ENCODE measurements at places on chromosomes 4 and X.

GRCh38 chr4:6471307-6472007 lies 957 bp downstream of the PPP2R2C start:
- no peak for DNase-seq

GRCh38 chrX:69021141-69021960 lies 143.9 kb downstream of the PJA1 start:
- no peak for DNase-seq

- DNase-seq = no peak
Measured at GRCh38 chrX:87805829-87806490, 288.4 kb downstream of the KLHL4 start.

DNA sequence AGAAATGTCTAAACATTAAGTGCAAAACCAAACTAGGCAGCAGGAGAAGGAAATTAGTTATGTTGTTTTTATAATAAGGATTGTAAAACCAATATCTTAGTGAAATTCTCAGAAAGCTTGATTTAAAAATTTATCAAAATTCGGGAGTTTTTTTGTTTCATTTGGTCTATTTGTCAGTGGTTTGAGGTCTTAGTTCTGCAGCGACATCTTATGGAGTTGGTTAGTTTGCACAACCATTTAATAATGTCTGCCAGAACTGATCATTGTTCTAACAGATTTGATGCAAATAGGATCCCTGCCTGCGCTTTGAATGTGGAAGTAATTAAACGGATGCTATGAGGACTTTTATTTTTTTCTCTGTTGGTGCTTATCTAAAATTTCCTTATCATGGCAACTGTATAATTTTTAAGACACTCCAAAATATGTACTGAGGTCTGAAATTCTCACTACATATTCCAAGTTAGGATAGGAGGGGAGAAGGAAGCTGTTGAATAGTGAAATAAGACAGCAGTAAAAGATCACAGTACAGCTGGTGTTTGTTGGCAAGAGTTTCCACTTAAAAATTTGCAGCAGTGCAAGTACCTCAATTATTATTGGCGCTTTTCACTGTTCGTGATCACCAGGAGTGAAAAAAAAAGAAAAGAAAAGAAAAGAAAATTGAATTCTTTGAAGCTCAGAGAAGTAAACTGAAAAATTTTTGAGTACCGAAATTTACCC lies 2521.4 kb downstream of the ARAP2 start:
- no peak for DNase-seq

- no peak for DNase-seq
Measured at GRCh38 chr4:35052546-35052945, 1191.8 kb downstream of the ARAP2 start.

GRCh38 chr4:94508806-94509205 lies 57.1 kb downstream of the PDLIM5 start:
- no peak for DNase-seq

DNA sequence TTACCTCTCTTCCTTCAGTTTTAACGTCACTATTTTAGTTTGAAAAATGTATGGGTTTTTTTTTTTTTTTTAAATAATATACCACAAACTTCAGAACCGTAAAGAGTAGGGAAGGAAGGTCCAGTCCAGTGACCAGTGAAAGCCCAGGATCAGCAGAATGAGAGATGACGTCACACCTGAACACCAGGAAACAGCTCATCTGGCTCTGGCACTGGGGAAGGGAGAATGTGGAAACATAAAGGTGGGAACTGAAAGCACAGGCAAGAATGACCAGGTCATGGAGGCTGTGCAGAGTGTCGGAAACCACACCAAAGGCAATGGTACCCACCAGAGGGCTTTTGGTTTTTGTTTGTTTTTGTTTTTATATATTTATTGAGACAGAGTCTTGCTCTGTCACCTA lies 141.2 kb downstream of the DHX15 start:
- no peak for DNase-seq

- no peak for DNase-seq
Measured at GRCh38 chr4:123397144-123398065, 810 bp downstream of the SPRY1 start.

DNA sequence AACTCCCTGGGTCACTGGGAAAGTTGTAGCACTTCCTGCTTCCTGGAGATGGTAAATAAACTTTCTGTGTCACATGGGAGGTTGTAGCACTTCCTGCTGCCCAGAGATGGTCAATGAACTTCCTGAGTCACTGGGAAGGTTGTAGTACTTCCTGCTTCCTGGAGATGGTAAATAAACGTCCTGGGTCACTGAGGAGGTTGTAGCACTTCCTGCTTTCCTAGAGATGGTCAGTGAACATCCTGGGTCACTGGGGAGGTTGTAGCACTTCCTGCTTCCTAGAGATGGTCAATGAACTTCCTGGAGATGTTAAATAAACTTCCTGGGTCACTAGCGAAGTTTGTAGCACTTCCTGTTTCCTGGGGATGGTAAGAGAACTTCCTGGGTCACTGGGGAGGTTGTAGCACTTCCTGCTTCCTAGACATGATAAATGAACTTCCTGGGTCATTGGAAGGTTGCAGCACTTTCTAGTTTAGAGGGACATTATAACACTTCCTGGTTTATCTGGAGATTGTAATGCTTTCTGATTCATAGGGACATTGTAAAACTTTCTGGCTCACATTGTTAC lies 62.3 kb upstream of the CD99 start:
- DNase-seq = no peak

DNA sequence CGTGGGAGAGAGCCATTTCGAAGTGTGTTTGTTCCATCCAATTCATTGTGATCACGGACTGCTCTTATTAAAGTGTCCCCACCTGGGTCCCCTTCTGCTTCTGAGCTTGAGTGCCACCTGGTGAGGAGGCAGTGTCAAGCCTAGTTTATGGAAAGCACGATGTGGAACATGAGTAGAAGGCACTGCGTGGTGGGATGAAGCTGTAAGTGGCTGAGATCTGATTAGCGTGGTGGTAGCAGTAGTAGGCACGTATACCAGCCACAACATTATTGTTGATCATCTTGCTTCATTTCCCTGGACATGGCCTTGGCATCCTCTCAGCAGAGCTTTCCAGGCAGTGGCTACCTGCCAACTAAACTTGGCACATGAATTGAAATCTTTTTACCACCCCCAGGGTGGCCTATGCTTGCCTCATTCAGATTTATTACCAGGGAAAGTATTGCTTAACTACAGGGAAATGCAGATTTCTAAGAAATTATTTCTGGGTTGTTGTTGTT lies 46.4 kb downstream of the GPAT3 start:
- DNase-seq = no peak

DNA sequence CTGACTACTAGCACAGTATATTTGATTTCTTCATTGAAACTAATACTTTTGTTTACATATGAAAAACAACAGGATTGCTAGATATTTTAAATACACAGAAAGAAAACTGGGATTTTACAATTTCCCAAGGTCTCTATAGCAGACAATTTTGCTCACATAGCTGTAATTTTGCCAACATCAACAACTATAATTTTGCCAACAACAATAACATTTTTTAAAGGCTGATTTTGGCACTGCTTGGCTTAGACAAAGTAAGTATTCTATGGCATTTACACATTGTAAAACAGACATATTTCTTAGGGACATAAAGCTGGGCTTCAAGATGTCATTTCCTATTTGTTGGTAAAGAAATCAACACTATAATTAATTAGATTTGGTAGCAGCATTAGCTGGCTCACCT lies 922.1 kb downstream of the RAB28 start:
- no peak for DNase-seq

DNA sequence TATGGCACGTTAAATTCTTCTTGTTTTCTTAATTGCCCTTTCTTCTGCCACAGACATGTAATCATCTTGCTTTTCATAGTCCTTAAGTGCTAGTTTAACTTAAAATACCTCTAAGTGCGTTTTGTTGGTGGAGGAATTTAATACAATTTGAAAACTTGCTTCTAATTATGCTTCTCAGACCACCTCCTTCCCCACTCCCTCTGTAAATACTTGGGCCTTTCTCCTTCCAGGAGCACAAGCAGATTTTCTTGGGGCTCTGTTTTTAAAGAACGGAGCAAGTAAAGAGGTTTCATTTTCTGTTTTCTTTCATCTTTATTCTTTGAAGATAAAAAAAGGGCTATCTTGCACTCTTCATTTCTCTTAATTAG lies 559 bp upstream of the PCDH18 start:
- no peak for DNase-seq

DNA sequence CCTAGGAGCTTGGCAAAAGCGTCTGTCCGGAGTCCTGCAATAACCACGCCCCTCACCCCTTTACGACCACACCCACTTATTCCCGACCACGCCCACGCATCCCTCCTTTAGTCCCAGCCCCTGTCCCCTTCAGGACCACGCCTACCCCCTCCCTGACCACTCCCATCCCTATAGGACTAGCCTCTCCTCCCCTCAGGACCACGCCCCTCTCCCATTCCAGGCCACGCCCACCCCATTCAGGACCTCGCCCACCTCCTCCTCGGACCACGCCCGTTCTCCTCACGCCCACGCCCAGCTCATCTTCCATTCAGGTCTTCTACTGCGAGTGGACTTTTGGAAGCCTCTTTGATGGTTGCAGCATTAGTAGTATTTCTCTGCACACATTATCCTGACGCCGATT lies 131.2 kb upstream of the STX18 start:
- no peak for DNase-seq

DNA sequence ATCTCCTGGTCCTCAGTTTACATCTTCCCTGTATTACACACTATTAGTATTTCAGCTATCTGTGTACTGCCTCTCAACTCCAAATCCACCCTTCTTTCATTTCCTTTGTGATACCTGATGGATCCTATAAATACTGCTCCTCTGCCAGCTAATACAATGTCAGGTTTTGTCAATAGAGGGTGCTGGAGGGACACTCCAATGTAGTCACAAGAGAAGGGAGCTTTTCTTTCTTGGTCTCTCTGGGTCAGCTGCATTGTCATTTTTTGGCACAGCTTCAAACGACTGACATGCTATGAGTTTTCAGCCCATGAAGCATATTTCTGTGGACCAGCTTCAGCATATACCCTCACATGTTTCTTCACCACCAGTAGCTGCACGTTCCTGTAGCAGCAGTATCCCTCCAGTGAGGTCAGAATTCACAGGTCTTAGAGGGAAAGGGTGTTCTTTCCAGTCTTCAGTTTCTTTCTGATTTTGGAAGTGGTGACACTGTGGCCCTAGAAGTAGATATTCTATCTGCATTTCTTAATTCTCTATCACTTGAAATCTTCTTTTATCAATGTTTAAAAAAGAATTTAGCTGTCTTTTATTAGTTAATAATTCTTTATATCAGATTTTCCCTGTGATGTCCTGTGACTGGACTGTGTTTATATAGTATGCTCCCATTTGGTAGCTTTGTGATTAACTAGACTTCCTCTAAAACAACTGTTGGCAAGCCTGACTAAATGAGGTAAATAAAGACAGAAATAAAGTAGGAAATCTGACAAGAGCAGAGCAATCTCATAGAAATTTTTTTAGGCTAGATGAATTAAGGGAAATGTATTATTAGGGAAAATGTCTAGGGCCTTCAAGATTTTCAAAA lies 60.6 kb downstream of the GABRA2 start:
- DNase-seq = no peak

DNA sequence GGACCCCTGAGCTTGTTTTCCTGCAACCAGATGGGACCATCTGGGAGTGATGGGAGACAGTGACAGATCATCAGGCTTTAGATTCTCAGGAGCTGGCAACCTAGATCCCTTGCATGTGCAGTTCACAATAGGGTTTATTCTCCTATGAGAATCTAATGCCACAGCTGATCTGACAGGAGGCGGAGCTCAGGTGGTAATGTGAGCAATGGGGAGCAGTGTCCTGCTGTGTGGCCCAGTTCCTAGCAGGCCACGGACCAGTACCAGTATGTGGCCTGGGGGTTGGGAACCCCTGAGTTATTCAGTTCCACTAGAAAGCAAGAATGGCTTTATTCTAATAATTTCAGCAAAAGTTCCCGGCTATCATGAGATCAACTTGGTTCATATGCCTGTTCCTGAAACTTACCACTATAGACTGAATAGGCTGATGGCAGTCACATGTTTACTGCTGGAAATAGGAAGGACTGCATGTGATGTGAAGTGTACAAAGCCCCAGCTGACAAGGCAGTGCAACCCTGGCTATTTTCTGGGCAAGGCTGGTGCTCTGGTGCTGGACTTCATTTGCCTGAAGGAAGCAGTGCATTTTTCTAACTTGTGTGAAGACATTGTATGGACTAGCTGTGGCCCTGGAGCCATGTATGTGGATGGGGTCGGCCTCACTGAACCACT lies 107.2 kb downstream of the SPRY1 start:
- DNase-seq = no peak

DNA sequence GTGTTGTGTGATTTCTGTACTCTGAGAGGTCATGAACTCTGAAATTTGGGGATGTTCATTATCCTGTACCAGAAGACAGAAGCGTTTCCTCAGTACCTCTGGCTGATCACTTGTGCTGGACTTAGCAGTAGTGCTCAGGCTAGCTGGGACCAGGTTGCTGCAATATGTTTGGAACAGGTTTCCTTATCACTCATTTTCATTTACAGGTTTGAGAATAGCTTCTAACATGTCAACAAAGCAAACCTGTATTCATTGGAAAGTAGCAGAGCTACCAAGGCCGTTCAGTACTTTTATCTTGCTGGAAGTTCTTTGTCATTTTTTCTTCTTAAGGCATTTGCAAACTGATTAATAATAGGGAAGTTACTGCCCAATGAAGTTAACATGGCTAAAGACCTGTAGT lies 242.9 kb upstream of the ANKRD50 start:
- no peak for DNase-seq

- DNase-seq = no peak
Measured at GRCh38 chr4:88823058-88823919, 125.7 kb upstream of the NAP1L5 start.

DNA sequence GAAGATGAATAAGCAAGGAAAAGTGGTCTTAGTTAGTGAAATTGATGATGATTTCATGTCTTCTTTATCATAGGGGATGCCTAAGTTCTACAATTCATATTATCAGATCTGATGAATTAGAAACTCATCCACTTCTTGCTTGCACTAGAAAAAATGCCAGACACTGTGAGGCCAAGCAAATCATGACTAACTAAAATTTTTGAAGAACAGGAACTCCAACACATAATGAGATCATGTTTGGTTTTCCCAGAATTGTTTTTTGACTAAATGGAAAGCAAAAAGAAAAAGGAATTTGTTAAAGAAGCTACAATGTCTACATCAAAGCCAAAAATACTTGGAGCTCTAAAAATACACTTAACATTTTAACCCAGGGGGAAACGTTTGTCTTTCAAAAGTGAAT lies 120.4 kb downstream of the ARSF start:
- no peak for DNase-seq

DNA sequence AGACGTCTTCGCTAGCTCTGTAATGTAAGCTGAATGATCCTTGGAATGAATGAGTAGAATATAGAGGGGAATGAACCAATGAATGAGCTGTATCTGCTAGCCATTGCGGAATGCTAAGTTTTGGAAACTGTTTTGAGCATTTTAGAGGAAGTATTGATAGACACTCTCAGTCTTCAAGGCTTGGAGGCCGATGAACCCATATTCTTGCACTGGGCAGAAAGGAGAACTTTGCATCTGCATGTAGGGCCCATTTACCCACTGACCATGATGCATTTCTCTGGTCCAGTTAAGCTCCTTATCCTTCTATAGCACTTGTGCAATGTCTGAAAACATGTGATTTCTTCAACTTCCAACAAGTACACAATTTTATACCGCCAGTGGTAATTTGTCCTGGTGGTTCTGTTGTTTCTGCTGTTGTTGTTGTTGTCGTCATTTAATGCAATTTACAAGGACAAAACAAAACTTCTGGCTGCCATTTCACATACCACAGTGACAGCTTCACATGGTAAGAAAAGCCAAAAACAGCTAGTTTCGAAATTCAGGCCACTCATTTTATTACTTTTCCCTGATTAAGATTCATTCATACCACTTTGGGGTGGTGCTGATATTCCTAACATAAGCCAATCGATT lies 85.0 kb upstream of the MTM1 start:
- no peak for DNase-seq

GRCh38 chr4:147354237-147354636 lies 126.7 kb upstream of the EDNRA start:
- DNase-seq = no peak

GRCh38 chr4:8451440-8452182 lies 11.0 kb downstream of the TRMT44 start:
- no peak for DNase-seq

Measured in stimulated activated CD8-positive, alpha-beta memory T cell treated with anti-CD3 and anti-CD28 coated beads, Interleukin-15, amount 100 ng/mL, for 24 hours (primary cell).